Fibroblast of the aortic adventitia (primary cell): ENCODE measurements at places on chromosomes 2 and 18. TPM values are rescaled to one million over a fixed set of nuclear protein-coding genes. Genes with fewer than 3 reads are reported as not detected.

ANKRD62 gene
- not detected in 2 replicates for total RNA-seq

CCDC148 gene
- 0.72 and 9.1 TPM in 2 replicates for total RNA-seq

ZSCAN30 gene
- total RNA-seq, result 18.6 and 22.6 TPM in 2 replicates

CCNT2 gene
- 18.1 and 25.8 TPM in 2 replicates for total RNA-seq
